Activated CD4-positive, alpha-beta T cell treated with anti-CD3 and anti-CD28 coated beads, Interleukin-2, amount 50 U/mL, for 4 hours (primary cell): ENCODE measurements at places on chromosomes 3 and 15.

- no peak for DNase-seq
Observed at GRCh38 chr15:42456971-42457370, 34.0 kb downstream of the ZNF106 start.

DNA sequence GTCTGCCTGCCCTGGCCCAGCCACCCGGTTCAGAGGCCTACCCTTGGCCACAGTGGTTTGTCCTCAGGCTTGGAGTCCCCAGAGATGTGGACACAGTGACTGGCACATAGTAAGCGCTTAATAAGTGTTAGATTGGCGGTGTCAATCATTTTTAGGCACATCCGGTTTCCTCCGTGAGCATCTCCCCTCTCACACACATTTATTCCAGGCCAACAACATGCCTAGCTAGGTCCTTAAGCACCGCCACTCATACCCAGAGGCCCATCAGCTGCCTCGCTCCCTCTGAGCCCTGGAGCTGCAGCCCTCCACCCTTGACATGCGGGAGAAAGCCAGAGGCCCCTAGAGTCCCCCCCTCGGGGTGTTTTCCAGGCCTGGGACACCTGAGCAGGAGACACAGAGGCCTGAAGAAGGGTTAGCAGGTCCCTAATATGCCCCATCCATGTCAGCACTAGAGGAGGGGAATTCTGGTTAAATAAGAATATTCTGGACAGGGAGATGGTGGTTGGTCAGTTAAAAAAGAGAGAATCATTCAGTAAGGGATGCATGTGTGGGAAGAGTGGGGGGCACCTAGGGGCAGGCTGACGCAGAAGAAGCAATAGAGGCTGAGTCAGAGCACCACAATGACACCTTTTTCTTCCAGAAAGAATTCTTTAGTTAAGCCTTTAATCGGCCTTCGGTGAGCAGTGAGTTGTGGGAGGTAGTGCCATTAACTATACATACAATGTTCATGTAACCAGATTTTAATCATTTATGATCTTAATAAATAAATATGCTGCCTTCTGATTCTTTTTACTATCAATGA lies 22.3 kb downstream of the NR2F2 start:
- DNase-seq, result no peak

GRCh38 chr3:58049143-58049785 lies 41.0 kb downstream of the FLNB start:
- no peak for DNase-seq

- no peak for DNase-seq
Observed at GRCh38 chr15:34271493-34271892, 46.7 kb downstream of the EMC4 start.

DNA sequence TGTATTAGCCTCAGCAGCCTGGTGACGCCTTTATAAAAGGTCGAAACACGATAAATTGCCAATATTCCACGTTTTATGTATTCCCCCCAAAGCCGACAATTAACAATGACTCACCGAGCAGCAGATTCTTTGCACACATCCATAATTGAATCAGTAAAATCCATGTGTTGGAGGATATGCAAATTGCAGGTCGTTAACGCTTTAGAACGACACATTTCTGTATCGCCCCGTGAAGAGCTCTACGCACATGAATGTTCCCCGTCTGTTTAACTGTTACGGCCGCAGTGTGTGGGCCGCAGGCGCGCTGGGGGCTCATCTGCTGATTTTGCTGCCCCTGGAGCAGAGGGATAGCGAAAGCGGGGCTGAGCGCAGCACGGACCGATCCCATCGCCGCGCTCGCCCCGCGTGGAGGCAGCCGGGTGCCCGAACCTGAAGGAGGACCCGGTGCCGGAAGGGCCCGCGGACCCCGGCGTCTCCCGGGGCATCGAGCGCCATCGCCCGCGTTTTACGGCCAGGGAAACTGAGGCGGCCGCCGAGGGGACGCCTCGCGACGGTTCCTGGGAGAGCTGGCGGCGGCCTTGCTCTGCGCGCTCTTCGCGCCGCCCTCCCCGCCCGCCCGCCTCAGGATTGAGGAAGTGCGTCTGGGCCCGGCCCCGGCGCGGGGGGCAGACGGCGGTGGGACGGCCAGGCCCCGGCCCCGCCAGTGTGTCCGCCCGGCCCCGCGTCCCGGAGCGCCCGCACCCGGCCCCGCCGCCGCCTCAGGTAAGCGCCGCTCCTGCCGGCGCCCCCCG lies at the start of gene LRRK1:
Gene LRRK1, plus strand, starts transcription at position 668 of the 791 bp plus-strand sequence. CDS start 5,276 bp downstream, outside the sequence.
- DNase-seq, result no peak

DNA sequence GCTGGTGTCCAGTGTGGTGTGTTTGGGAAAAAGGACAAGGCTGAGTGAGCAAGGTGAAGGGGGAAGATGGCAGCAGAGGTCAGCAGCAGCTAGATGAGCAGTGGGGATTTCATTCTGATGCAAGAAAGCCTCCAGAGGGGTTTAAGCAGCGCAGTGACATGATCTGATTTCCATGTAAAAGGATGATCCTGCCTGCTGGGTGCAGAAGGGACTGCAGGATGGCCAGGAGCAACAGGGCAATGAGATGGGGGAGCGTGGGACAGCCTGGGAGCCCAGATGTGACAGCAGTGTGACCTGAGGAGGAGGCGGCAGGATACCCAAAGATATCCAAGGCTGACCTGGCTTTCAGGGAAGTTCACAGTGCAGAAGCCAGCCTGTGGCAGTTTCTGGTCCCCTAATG lies 6.1 kb downstream of the WNT7A start:
- no peak for DNase-seq

- no peak for DNase-seq
Observed at GRCh38 chr3:136787349-136787748, 31.6 kb upstream of the SLC35G2 start.

GRCh38 chr15:101396484-101397261 lies 92.8 kb downstream of the PCSK6 start:
- DNase-seq, result no peak

GRCh38 chr15:61112231-61112630 lies 116.9 kb downstream of the RORA start:
- no peak for DNase-seq

DNA sequence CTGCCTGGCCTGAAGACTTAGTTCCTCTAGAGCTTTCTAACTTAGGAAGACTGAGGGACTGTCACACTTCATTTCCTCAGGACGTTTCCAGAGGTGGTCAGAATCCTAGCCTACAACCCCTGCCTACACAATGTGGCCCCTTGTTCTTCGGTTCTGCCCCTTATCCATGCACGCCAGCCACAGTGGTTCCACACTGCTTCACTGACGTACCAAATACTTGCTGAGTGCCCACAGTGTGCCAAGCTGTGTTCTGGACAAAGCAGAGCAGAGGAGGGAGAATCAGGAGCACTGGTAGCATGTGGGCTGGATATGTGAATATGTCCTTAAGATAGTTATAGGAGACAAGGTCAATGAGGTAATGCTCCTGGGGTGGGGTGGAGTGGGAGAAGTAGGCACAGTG lies 70.5 kb upstream of the SAMMSON start:
- no peak for DNase-seq

GRCh38 chr3:107629566-107629965 lies 106.8 kb downstream of the BBX start:
- DNase-seq, result no peak

DNA sequence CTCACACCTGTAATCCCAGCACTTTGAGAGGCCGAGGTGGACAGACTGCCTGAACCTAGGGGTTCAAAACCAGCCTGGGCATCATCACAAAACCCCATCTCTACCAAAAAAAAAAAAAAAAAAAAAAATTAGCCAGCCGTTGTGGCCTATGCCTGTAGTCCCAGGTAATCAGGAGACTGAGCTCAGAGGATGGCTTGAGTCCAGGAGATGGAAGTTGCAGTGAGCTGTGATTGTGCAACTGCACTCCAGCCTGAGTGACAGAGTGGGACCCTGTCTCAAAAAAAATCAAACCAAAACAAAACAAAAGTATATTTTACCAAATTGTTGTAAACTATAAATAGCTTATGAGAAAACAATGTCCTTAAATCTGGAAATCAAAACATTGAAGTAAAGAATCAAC lies 34.7 kb upstream of the UBP1 start:
- no peak for DNase-seq

DNA sequence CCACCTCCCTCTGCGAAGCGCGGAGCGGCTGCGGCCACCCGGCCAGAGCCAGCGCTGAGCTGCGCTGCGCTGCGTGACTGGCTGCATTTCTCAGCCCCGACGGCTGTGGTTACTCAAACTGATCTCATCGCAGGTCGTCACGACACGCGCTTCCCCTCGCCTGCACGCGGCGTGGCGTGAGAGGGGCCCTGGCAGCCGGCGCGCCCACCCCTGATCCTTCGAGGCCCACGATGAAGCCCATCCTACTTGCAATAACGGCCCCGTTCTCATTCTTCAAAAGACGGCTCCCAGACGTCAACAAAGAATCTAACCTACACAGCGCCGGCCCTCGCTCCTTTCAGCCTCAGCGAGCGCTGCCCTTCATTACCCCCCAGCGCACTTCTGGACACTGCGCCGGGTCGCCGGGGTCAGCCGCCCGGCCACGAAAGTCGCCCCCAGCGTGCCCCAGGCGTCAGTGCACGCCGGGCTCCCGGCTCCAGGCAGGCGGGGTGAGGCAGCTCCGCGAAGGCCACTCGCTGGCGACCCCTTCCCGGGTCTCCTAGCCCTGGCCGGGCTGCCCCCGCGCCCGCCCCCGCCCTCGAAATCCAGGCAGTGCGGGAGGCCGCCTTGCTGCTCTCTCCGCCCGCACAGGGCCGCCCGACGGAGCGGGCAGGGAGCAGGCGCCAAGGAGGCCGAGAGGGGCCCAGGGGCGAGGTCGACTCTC lies 9.9 kb upstream of the LEKR1 start:
- peak; percentile 7 for DNase-seq

- no peak for DNase-seq
Observed at GRCh38 chr15:78955355-78955754, 10.5 kb upstream of the CTSH start.

DNA sequence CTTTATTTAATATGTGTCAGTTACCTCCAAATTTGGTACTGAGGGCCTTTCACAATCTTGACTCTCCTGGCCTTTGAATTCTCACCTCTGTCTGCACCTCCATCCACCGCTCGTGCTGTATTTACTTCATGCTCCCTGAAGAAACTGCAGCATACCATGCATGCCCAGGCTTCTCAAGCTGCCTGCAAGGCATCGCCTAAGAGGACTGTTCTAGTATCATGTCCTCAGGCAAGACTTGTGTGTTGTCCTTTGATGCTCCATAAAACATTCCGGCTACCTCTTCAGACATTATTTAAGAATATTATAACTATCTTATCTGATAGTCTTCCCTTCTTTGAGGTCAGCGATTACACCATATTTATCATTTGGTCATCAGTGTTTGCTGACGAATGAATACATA lies 682.5 kb downstream of the NR2F2 start:
- DNase-seq, result no peak

DNA sequence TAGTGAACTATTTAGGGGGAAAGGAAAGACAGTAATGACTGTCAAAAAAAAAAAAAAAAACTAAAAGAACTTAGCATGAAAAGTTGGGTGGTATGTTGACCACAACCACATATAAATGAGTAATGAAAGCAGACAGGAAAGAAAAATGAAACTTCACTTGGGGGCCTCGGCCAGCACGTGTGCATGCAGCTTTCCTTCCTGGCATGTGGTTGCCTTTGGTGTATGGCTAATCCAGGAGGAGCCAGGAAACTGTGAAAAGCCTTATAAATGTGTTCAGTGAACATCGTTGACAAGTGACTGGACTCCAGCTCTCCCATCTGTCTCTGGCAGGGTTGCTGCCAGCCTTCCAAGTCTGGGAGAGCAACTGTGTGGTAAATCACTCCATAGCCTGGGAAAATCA lies 195.1 kb downstream of the DTWD1 start:
- no peak for DNase-seq

DNA sequence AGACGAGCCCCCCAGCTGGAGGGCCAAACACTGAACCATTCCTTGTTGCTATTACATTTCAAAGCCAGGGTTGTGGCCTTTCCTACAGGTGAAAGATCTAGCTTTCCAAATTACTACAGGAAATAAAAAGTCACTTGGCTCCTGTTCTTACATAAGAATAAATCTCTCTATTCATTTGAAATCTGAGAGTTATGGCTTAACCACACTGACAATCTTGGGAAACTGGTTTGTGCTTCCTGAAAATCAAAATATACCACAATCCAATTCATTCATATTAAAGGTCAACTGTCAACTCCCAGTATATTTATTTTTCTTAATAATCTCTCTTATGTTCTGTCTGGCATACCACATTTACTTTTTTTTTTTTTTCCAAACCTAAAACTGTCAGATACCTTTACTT lies 103.7 kb upstream of the LMOD3 start:
- DNase-seq, result no peak

DNA sequence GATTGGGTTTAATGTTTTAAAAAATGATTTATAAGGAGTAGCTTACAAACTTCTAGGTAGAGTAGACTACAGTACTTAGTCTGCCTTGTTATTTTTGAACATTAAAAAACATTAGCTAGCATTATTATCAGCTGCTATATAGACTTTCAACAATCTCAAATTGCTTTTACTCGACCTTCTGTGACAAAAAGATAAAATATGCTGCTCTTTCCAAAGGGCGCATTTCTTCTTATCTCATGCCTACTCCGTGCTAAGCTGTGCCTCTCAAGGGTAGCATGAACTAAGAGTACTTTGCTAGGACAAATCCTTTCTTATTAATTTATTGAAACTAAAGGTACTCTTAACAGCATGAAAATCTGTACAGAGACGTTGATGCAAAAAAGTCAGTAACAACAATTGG lies 71.3 kb downstream of the SPRED1 start:
- DNase-seq, result no peak

DNA sequence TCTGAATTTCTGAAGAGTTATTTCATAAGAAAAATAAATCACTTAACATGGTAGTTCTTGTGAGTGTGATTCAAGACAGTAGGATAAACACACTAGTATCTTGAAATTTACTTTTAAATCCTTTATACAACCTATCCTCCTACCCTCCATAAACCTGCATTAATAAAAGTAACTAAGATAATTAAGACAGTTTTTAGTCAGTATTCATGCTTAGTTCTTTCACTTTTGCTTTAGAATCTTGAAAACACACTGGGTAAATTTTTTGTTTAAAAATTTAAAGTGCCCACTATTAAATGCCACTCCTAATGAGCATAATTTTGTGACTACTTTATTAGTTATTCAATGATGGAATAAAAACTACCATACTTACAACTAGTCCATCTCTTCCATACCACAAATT lies 28.8 kb downstream of the GOLIM4 start:
- DNase-seq, result no peak

DNA sequence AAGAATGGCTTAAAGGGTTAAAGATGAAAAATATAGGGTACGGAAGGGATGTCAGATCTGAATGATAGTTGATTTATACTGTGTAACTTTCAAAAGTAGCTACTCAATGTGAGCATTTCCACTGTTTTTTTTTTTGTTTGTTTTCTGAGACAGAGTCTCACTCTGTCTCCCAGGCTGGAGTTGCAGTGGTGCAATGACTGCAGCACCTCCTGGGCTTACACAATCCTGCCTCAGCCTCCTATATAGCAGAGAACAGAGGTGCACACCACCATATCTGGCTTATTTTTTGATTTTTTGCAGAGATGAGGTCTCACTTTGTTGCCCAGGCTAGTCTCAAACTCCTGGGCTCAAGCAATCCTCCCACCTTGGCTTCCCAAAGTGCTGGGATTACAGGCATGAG lies 9.9 kb upstream of the PXK start:
- no peak for DNase-seq
